ENCODE measurements at places on chromosomes 1 and 21.

DNA sequence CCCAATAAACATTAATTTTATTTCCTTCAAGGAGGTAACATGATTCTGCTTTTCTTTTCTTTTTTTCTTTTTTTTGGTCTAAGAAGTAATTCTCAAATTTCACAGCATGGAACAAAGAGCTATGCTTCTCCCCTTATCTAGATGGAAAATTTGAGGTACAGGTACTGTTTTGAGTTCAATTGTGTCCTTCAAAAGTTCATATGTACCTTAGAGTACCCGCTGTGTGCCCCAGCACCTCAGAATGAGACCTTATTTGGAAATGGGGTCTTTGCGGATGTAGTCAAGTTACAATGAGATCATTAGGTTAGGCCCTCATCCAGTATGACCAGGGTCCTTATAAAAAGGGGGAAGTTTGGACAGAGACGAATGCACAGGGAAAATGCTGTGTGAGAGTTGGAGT lies 22.0 kb downstream of the ELAPOR1 start:
- no peak for DNase-seq

DNA sequence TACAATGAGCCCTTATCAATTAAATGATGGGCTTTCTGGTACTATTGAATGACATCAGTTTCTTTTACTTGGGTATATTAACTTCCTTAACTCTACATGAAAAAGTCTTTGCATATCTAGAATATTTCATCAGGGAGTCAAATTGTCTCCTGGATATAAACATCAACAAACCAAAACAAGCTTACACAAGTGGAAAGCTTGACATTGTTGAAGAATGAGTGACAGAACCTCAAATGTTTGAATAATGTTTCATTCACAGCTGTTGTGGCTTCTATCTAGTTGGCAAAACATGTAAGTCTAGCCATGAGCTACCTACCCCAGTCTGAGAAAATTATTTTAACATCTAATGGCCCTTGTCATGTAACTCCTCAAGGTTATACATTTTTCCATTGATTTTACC lies 604.8 kb upstream of the ADAMTS5 start:
- DNase-seq = no peak

DNA sequence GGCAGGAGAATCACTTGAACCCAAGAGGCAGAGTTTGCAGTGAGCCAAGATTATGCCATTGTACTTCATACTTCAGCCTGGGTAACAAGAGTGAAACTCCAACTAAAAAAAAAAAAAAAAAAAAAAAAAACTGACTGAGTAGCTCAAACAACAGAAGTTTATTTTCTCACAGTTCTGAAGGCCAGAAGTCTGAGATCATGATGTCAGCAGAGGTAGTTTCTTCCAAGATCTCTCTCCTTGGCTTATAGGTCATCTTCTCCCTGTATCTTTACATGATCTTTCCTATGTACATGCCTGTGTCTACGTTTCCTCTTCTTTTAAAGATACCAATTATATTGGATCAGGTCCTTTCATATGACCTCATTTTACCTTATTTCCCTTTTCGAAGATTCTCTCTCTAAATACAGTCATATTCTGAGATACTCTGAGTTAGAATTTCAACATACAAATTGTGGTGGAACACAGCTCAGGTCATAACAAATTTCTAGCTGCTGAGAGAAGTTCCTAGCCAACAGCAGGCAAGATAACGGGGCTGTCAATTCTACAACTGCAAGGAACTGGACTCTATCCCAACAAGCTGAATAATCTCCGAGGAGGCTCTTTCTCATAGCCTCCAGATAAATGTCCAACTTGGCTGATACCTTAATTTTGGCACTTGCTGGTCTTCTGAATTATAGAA lies 187.7 kb upstream of the ADAMTS5 start:
- DNase-seq = no peak

- no peak for DNase-seq
These were observed 228.0 kb upstream of the TMEM51 start for GRCh38 chr1:14925336-14926136.

DNA sequence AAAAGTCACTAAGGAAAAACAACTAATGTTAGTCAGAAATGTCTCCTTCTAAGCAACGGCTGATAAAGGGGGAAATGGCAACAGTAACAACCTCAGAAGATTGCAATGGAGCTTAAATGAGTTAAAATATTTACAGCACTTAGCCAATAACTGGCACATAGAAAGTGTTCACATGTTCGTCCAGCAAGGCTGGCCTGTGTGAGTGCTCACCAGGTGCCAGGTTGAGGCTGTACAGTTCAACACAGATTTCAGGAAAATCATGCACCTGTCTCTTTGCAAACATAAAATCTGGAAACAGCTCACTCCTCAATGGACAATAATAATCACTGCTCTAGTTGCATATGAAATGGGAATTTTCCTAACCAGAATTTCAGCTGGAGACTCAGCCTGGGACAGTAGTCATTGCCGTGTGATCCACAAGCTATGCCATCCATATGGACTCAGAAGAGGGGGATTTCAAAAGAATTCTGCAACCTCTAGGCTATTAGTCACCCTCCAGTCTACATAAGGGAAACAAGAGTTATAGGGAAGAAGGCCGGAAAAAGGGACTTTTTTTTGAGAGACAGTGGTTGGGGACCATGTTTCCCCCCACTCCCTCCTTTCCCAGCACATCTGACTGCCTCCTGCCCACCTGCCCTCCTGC lies 68.6 kb downstream of the SYDE2 start:
- no peak for DNase-seq

DNA sequence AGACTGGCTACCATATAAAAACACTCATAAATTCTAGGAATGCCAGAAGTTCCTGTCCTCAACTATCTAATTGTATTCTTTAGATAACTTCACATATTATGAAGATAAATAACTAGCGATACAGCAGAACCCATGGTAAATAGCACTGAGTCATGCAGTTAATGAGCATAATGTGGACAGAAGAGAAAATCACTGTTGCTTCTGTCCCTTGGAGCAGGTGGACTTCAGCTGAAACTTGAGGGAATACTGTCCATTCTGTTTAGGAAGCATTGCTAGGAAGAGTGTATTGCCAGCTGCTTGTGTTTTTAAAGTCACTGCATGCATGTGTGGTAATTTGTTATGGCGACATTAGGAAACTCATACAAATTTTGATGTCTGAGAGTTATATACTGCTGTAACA lies 854.4 kb downstream of the LTN1 start:
- DNase-seq = no peak

DNA sequence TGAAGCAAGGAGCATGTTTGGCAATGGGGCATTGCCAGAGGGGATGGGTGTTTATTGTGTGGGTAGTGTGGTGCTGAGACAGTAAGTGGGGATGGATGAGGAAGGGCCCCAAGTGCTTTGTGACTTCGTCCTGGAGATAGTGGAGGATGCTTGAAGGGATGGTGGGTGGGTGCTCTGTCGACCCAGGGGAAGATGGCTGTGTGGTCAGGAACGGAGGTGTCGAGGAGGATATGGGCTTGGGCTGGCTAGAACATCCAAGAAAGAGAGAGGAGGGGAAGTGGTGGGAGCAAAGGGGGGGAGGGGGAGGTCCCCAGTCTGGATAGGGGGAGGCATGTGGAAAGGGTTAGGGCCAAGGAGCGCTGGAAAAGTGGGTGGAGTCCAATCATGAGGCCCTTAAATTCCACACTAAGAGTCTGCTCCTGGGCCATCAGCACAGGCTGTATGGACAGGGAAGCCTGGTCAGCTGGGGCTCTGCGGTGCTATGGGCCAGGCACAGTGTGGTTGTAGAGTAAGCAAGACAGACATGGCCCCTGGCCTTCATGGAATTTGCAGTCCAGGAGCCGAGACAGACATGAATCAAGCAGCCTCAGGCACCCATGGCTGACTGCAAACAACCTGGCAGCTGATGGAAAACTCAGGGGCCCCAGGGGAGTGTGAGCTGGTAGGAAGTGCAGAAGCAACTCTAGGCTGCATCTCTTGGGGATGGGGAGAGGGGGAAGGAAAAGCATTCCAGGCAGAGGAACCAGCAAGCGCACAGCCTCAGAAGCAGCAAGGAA lies 36.3 kb downstream of the EDN2 start:
- no peak for DNase-seq

GRCh38 chr1:53521924-53522552 lies 62.8 kb downstream of the DMRTB1 start:
- DNase-seq = no peak

DNA sequence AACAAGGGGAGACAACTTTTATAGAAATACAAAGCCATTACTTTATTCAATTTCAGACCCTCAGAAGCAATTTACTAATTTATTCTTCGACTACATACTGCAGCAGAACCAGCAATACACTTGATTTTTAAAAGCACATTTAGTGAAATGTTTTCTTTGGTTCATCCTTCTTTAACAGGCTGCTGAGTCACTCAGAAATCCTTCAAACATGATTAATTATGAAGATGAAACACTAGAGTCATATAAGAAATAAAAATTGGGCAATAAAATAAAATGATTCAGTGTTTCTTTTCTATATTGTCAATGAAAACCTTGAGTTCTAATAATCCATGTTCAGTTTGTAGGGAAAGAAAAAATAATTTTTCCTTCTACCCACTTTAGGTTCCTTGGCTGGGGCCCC lies 47.0 kb downstream of the CHML start:
- no peak for DNase-seq

DNA sequence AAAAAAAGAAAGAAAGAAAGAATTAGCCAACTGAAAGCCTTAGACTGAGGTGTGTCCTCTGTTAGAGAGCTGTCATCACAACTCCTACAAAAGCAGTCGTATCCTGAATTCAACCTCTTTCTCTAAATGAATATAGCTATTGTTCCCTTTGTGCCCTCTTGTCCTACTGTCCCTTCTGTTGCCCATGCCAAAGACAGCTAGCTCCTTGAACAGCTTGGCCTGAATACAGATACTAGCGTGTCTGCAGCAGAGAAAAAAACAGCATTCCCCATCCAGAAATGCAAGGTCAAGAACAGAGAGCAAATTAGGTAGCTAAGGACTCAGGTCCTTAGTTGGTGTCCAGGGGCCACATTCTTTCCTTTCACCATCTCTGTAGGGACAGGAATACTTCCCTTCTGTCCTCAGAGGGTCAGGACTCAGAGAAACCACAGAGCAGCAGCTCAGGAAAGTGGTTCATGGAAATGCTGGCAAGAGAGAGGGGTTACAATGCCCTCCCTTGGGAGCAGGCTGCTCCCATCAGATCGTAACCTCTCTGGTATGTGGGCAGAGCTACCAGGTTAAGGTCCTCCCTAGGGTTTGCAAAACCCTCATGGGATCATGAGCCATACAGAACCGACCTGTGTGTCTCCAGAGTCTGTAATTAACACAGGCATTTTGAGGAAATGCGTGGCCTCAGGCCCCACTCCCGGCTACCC lies 1.8 kb upstream of the ZBTB48 start:
- DNase-seq = no peak

- no peak for DNase-seq
These were observed 95.2 kb upstream of the TNFSF4 start for GRCh38 chr1:173302366-173302765.

DNA sequence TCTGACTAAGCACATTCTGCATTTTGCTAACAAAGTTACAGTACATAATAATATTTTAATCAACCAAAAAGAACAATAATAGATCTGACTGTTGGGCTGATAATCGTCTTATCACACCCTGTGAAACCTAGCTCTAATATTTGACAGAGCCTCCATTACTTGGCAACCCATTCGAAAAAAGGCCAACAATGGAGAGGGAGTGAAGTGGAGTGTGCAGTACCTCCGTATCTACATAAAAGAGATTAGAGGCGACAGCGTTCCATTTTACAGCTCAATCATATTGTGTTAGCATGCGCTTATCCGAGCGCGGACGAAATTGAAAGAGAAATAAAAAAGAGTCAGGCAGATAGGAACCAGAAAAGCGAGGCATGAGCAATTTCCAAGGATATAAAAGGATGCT lies 137.3 kb upstream of the USH2A start:
- DNase-seq = no peak

- DNase-seq = no peak
These were observed 879.9 kb downstream of the AMY1C start for GRCh38 chr1:104629589-104629988.

DNA sequence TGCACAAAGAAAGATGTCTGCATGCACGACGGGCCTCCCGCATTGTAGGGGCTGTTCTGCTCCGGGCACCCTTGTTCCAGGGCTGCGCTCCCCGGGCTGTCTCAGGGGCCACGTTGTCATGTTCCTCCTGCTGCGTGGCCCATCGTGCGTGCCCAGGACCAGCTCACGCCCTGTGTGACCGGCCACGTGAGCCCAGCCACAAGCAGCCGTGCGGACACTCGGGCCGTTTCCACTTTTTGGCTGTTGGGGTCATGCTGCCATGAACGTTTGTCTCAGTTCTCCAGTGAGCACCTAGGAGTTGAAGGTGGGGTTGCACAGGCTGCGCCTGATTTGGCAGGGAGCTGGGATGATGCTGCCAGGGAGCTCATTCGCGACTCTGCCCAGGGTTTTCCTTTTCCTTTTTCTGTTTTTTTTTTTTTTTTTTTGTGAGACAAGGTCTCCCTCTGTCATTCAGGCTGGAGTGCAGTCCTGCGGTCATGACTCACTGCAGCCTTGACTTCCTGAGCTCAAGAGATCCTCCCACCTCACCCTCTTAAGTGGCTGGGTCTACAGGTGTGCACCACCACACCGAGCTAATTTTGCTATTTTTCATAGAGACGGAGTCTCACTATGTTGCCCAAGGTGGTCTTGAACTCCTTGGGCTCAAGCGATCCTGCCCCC lies 17.4 kb downstream of the PDXK start:
- DNase-seq = no peak

DNA sequence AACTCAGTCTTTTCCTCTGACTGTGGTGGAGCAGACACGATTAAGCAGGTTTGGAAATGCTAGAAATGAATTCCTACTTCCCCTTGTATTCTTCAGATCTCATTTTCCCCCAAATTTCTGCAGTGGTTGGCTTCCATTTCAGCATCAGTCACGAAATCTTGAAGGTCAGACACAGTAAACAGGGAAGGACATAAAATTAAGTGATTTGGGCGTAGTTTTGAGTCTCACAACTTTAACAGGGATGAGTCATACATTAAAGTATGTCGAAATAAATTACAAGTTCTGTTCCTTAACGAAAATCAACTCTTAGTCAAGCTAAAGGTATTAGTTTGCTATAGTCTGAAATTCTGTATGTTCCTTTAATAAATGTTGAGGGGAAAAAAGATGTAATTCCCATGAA lies 61.1 kb downstream of the HNRNPR start:
- no peak for DNase-seq

DNA sequence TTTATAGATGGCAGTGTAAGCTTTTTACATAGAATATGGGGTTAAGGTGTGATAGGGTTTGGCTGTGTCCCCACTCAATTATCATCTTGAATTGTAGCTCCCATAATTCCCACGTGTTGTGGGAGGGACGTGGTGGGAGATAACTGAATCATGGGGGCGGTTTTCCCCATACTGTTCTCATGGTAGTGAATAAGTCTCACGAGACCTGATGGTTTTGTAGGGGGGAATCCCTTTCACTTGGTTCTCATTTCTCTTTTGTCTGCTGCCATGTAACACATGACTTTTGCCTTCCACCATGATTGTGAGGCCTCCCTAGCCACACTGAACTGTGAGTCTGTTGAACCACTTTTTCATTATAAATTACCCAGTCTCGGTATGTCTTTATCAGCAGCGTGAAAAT lies 290.3 kb upstream of the B3GALT2 start:
- no peak for DNase-seq

- DNase-seq = no peak
These were observed 22.9 kb downstream of the CBR1 start for GRCh38 chr21:36092681-36093080.

All from stimulated activated CD4-positive, alpha-beta T cell treated with anti-CD3 and anti-CD28 coated beads, Interleukin-1b, Interleukin-23, amount 100 ng/mL, for 1 hour (primary cell).